Left lung (tissue), 14 donors: ENCODE measurements at places on chromosomes 1 and 21. TPM values are rescaled to one million over a fixed set of nuclear protein-coding genes. Genes with fewer than 3 reads are reported as not detected.

Gene VWA5B1
- polyA plus RNA-seq, result 0.98 TPM

Gene MAN1C1
- 15.7 TPM for polyA plus RNA-seq

Gene TEDDM1
- polyA plus RNA-seq, result 0.07 TPM

Gene LRRC39
- polyA plus RNA-seq, result 4.2 TPM
